ENCODE measurements at places on chromosomes 11 and 22. TPM values are rescaled to one million over a fixed set of nuclear protein-coding genes. Genes with fewer than 3 reads are reported as not detected.

GRCh38 chr11:11937957-11938356 is 70.5 kb downstream of the DKK3 start:
- no peak for DNase-seq

Gene PATE4
- polyA plus RNA-seq, result 0.04 TPM

DNA sequence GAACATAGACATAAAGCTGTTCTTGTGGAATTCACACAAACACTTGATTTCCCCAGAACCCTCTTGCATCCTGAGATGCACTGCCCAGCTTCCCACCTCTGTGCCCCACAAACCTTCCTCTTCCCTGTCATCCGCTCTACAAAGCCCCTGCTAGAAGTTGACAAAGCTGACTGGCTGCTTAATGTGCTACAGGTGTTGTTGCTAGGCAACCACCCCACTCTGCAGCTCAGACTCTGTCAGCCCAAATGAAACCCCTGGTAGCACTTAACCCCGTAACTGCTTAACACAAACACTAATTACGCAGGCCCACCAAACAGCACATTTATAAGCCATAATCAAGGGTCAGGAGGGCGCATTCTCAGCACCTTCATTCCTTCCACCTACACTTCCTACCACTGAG is 172.0 kb upstream of the CADM1 start:
- DNase-seq, result no peak

DNA sequence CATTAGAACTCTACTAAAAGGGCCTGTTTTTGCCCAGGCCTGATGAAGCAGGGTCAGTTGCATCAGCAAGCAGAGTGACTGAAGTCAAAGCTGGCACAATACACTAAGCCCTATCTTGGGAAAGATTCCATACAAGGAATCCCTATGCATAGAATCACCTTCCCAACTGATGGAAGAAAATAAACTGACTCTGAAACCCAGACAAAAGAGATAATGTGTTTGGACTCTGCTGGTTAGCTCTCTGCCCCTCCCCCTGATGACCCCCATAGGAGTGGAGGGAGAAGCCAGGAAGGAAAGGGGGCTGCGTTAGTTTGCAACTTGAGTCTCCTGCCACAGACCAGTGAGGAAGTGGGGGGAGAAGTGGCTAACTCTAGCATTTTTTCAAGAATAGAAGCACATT is 32.9 kb downstream of the GALNT18 start:
- DNase-seq, result no peak

Gene TPBGL
- 0.39 TPM for polyA plus RNA-seq

Gene OR56B4
- 0.19 TPM for polyA plus RNA-seq

GRCh38 chr11:70158201-70158600 is 44.9 kb upstream of the FADD start:
- no peak for DNase-seq

- DNase-seq, result no peak
These were observed 13.5 kb upstream of the SIGIRR start for GRCh38 chr11:428295-428694.

GRCh38 chr11:64536396-64536941 is 54.6 kb upstream of the SLC22A12 start:
- DNase-seq, result no peak

Gene BCO2
- 11.0 TPM for polyA plus RNA-seq

- DNase-seq, result no peak
These were observed 50.0 kb upstream of the ADA2 start for GRCh38 chr22:17269224-17269606.

DNA sequence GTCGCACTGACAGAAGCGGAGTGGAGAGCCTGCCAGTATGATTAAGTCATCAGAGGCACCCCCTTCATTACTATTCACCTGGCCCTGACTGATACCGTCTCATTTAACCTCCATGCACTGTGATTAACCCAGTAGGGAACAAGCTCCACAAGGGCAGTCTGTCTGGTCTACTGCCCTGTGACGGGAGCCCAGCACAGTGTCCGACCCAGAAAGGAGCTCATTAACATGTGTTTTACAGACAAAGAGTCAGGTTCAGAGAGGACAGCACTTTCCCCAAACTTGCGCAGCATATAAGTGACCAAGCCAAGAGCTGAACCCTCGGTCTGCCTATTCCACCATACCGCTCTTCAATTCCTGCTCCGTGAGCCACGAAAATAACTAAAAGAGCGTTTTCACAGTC is 129.5 kb downstream of the RRAS2 start:
- DNase-seq, result no peak

Gene CCDC87
- 0.09 TPM for polyA plus RNA-seq

- DNase-seq, result no peak
These were observed 61.2 kb upstream of the CHST1 start for GRCh38 chr11:45726493-45727054.

DNA sequence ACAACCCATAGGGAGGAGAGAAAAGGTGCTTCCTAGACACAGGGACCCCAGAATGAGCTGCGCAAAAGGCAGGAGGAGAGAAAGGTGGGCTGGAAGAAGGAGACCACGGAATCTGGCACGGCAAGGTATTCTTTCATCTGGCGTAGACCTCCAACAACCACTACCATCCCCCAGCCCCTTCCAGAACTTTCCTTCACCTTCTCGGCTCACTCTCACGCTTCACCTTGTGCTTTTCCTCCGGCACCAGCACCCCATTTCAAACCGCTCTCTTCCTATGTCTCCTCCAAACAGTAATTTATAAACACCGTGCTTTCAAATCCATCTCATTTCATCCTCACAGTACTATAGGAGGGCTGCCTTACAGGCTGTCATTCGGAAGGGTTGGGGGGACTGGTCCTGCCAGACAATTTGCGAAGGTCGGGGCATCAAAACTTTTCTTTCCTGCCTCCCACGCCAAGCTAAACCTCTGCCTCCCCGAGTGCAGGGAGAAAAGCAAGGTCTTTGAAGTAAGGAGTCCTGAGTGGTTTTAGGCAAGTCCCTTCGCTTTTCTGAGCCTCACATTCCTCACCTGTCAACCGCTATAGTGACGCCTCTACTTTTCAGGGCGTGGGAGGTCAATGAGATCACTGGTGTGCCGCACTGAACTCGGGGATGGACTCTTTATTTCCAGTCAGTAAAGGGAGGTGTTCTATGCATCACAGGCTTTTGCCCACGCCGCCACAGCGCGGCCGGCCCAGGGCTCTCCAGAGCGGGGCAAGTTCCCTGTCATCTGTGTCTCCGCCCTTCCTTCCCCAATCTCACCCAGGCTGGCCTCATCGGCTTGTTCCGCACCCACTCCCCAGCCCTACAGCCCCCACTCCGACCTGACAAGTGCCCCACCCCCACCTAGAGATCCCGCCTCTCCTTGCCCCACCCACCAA is 800 bp downstream of the KCTD21 start:
- DNase-seq, result peak; percentile 56

GRCh38 chr11:128323381-128323780 is 264.0 kb downstream of the ETS1 start:
- no peak for DNase-seq

DNA sequence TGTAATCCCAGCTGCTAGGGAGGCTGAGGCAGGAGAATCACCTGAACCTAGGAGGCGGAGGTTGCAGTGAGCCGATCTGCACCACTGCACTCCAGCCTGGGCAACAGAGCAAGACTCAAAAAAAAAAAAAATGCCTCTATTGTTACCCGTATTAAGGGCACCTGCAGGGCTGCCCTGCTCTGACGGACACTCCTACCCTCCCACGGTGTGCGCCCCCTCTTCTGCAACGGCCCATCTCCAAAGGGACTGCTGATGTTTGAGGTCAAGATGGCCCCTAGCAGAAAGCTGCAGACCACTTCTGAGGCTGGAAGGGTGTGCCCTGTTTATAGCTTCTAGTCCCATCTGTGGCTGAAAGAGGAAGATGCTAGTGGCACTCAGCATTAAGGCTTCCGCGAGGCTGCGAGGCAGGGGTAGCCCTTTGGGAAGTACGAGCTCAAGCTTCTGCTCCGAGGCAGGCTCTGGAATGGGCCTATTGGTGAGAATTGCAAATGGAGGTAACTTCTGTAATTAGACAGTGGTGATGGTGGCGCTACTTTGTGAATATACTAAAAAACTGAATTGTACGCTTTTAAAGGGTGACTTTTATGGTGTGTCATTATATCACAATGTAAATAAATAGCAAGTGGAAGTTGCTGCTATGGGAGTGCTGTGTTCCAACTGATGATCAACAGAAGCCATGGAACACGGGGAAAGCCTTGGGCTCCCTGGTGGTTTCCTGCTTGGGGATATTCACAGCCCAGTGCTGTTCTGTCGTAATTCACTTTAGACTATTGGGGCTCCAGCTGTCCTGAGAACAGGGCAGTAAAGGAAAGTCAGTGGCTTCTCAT is 24.3 kb downstream of the ARFGAP2 start:
- DNase-seq, result no peak

DNA sequence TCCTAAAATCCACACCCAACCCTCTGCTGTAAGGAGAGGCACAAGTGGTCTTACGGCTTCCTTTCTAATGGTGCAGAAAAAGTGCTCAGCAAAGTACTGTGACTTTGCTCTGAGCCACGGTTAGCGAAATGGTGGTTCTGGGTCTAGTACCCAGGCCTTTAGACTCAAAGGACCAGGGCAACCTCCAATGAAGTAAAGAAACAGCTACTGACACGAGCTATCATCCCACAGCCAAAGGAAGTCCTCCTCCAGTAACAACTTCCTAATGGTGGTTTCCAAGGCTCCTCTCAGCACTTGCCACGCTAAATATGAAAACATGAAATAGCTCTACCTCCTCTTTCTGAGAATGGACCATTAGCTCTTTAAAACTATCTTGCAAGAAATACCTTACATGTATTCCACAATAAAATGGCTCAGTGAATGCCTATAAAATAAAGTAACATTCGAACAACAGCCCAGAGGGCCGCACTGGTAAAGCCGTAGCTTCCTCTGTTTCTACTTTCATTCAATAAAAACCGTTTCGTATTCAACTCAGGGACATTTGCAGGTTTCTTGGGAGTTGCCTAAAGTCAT is 122.4 kb downstream of the ETS1 start:
- DNase-seq, result no peak

GRCh38 chr11:69934861-69935494 is 115.8 kb upstream of the FGF3 start:
- peak; percentile 27 for DNase-seq

All from large intestine (tissue), 12 donors.